Inflammatory macrophage treated with lipopolysaccharide for 1 hour (primary cell): ENCODE measurements at places on chromosomes 12 and 14.

- no peak for DNase-seq
Observed at GRCh38 chr14:60085085-60085484, 6.6 kb upstream of the PCNX4 start.

DNA sequence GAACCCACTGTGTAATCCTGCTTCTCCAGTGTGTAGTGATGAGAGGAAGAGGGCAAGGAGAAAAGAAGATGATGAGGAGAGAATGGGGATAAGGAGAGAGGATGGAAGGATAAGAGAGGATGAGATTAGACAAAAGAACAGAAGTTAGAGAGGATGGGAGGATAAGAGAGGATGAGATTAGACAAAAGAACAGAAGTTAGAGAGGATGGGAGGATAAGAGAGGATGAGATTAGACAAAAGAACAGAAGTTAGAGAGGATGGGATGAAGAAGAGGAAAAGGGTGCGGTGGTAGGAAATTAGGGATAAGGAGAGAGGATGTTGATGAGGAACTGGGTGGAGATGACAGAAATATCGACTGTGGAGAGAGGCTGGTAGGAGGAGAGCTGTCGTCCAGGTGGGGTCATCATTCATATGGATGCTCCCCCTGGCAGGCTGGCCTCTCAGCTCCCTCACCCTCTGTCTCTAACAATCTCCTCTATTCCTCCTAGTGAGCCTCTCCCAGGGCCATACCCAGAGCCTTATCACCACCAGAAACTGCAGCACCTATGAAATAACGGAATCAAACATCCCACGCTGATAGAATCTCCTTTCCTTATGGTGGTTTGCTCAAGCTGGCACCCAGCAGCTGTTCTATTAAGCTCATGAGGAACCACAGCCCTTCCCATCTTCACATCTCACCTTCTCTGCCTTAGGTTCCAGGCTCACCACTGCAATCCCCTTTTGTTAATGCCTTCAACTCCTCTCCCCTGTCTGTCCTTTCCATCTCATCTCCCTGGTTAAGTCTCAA, 6.0 kb upstream of the CIROP start:
- no peak for DNase-seq

- DNase-seq, result no peak
Observed at GRCh38 chr12:57236925-57237595, 7.5 kb downstream of the SHMT2 start.

- no peak for DNase-seq
Observed at GRCh38 chr12:118271183-118271582, 101.5 kb downstream of the TAOK3 start.

GRCh38 chr12:123067654-123068053, 83.2 kb downstream of the PITPNM2 start:
- no peak for DNase-seq

DNA sequence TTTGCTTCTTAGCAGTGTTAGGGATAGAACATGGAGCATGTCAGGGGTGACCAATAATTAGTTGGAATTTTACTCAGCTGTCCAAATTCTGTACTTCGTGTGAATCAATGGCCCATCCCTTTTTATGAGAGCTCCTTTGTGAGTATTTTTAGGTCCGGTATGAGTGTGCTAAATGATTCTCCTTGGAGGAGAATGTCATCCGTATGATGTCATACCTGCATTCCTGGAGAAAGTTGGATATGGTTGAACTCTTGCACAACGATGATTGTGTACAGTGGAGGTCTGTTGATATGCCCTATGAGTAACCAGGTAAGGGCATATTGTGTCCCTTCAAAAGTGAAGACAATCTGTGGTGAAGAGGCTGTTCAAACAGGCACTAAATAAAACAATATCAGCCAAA, 400.8 kb downstream of the GXYLT1 start:
- no peak for DNase-seq
